SW480 (cell line): ENCODE measurements at places on chromosomes 6 and 20.

DNA sequence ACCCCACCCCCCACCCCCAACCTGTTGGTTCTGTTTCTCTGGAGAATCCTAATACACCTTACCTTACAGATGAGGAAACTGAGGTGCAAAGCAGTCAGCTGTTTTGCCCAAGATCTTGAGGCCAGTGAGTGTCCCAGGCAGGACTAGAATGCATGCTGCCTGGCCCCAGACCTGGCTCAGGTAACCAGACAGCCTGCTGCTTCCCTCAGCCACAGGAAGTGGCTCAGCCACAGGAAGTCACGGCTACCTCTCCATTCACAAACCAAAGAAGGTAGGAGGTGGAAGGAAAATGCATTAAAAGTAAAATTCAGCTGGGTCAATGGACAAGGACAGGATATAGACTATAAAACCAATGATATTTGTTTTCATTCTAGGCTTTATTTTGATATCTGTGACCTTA, 517.6 kb downstream of the CD83 start:
- no peak for DNase-seq

DNA sequence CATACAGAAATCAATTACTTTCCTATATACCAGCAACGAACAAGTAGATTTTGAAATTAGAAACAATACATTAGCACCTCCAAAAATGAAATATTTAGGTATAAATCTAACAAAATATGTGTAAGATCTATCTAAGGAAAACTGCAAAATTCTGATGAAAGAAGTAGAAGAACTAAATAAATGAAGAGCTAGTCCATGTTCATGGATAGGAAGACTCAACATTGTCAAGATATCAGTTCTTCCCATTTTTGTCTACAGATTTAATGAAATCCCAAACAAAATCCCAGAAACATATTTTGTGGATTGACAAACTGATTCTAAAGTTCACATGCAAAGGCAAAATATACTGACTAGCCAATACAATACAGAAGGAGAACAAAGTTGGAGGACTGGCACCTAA, 33.7 kb downstream of the PREP start:
- DNase-seq: no peak

DNA sequence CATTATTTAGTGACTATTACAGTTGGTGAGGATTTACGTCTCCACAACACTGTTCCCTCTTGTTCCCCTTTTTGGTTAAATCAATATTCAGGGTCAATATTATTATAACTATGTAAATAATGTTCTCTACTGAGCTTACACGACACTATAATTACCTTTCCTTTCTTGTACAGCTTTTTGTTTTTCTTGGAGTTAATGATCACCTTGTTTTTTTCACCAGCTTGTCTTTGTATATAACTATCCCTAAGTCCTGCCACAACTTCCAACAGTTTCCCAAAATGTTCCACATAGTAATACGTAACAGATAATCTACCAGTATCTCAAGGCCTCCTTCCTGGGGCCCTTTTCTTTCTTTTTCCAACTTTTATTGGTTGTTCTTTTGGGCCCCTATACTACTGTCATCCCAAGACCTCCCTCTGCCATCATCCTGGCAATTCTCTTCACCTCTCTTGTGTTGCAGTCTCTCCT, 142.0 kb upstream of the SOX4 start:
- DNase-seq: no peak

GRCh38 chr6:122495612-122496011, 24.0 kb upstream of the SERINC1 start:
- no peak for DNase-seq

DNA sequence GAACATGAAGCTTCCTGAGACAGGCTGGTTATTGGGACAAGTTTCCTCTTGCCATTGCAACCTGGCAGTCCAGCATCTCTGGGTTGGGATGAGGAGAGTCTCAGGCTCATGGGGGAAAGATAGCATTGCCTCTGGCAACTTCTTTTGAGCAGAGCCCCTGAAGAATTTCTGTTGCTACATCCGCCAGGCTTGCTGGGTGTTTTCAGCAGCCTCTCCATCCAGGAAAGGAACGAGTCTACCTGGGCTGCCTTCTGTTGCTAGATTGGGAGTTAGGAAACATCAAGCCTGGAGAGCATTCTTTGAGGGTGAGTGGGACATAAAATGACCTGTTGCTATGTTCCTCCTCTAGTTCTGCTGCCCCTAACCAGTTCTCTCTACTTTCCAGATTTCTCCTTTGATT, 313.5 kb downstream of the RFPL4B start:
- DNase-seq: no peak

- DNase-seq: no peak
Observed at GRCh38 chr20:36377348-36378326, 71.5 kb downstream of the DLGAP4 start.
